ENCODE measurements at places on chromosomes 11 and 22.

DNA sequence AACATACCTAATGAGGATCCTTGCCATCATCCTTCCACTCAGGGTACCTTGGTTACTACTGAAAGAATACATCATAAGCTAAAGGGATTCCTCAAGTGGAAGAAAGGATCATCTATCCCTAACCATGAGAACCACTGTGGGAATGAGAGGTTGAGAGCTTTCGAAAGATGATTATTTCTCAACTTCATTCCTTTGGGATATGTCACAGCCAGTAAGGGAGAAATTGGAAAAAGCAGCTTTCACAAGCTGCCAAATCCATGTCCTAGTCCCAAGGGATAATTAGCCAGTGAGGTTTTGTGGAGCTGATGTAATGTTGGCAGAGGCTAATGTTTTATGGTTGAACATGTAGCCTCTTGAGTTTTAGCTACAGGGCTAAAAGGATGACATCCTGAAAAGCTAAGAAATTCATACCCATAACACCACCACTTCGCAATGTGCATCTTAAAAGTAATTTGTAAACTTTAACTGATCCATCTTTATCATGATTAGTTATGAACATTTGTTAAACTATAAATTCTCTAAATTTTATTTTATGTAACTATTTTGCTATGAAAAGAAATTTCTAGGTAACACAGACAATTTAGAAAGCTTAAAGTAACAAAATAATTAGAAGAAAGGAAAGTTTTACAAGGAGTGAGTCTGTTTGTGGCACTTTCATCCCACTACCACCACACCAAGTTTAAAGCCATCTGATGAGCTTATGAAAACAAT lies 123.9 kb downstream of the MRTFA start:
- DNase-seq = no peak

- DNase-seq = no peak
Measured at GRCh38 chr11:7495882-7496551, 10.7 kb downstream of the OLFML1 start.

DNA sequence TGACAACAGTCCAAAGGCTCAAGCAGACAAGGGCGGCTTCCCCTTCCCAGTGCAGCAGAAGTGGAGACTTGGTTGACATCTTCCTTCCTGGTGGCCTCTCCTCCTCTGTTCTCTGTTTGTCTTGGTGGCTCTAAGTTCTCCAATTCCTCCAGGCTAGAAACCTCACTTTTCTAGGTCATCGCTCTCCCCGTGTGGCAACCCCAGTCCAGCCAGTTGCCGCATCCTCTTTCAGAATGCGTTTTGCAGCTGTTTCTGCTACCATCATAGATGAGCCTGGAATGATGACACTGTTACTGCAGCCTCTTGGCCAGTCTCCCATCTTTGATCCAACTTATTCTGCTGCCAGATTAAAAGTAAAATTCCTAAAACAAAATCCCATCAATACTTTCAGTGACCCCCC lies 201.5 kb downstream of the TRIM29 start:
- DNase-seq = no peak

DNA sequence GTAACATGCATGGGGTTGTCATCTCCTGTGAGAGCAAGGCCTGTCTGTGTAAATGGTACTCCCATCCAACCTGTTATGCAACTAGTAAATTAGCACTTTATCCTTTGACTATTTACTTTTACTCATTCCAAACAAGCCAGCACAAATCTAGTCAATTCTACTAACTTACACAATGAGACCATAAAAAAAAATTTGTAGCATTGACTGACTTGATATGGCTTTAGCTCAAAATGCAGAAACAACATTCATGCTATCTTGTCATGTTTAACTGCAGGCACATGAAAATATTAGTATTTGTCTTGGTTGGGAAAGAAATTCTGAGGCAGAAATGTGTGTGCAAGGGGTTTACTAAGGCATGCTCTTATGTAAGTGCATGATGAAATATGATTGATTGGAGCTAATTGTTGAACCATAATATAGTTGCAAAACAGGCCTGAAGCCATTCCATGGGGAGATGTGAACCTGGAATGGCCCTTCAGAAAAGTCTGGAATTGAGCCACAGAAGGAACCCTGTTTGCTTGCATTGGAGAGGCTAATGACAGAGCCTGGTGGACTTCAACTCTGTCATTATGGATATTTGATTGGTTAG lies 2.5 kb downstream of the SLC22A25 start:
- DNase-seq = no peak

DNA sequence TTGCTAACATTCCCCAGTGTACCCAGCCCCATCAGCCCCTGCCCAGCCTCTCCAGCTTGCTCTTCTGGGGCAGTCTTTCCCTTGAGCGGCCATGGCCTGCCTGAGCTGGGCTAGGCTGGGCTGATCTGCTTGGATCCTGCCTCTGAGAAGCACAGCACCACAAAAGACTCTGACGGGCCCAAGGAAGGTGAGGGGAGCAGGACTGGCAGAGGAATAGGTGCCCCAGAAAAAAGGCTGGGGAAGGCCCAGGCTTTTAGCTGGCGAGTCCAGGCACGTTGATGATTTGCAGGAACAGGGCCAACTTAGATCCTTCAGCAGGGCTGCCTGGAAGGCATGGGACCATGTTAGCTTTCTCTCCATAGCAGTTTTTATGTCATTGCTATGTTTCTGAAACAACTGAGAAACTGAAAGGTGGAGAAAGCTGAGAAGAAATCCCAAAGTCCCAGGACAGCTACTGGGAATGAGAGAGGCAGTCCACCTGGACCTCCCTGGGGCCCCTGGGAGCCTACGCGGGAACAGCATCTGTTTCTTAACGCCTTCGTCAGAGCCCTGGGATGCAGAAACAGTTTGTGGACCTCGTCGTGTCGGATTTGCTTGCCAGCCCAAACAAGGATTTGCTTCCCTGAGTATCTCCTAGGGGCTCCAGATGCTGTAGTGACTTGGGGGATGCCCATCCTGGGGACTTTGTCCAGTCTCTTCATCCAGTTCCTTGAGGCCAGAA lies 24.4 kb upstream of the FXYD6 start:
- no peak for DNase-seq

- no peak for DNase-seq
Measured at GRCh38 chr11:68569357-68569756, 108.8 kb downstream of the PPP6R3 start.

GRCh38 chr22:48205161-48205560 lies 1442.7 kb downstream of the TBC1D22A start:
- no peak for DNase-seq

GRCh38 chr11:44611687-44612434 lies 46.4 kb downstream of the CD82 start:
- DNase-seq = no peak

GRCh38 chr22:23556026-23556620 lies 24.0 kb downstream of the IGLL1 start:
- no peak for DNase-seq

- DNase-seq = no peak
Measured at GRCh38 chr11:19951558-19952115, 208.6 kb downstream of the DBX1 start.

DNA sequence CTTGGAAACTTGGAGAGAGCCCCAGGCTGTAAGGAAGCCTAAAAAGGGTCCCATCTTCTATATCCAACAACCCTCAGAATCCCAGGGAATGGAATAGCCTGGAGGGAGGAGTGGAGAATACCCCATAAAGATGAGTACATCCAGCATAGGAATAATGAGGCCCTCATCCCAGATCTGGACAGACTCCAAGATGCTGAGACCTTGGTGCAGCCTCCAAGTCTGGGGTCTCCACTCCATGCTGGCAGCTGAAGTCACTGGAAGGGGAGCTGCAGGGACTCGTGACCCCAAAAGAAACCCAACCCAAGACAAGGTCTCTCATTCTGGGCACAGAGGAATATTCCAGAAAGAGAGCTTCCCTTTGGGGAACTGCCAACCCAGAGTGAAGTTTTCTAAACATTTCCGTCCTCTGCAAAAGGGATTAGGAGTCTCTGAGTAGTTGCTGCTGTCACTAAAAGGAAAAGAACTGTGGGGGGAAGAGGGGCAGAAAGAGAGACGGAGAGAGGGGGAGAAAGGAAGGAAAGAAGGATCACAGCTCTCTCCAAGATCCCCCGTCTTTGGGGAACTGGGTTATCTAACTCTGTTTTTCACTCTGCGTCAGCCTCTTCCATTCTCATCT lies 589 bp downstream of the SCGB1A1 start:
- DNase-seq = no peak

- no peak for DNase-seq
Measured at GRCh38 chr11:62922189-62922589, 1.0 kb upstream of the CHRM1 start.

- DNase-seq = no peak
Measured at GRCh38 chr11:43523632-43524031, 156.9 kb upstream of the HSD17B12 start.

GRCh38 chr11:120805960-120806555 lies 217.8 kb upstream of the TBCEL start:
- DNase-seq = no peak

- DNase-seq = no peak
Measured at GRCh38 chr11:21350613-21351012, 681.2 kb downstream of the NELL1 start.

DNA sequence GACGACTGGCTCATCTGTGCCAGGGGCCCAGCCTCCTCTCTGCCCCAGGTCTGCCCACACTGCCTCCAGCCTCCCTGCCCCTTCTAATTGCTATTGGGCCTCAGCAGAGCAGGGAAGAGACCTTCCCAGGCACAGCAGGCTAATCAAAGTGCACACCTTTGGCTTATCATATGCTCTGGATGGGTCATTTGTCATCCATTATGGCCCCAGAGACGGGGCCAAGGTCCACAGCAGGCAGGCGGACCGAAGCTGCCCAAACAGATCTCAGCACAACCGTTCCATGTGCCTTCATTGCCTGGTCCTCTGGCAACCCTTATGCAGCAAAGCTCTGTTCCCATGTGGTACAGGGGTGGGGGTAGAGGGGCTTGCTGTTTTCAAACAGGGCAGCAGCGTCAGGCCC lies 66.6 kb downstream of the TP53I11 start:
- DNase-seq = no peak

DNA sequence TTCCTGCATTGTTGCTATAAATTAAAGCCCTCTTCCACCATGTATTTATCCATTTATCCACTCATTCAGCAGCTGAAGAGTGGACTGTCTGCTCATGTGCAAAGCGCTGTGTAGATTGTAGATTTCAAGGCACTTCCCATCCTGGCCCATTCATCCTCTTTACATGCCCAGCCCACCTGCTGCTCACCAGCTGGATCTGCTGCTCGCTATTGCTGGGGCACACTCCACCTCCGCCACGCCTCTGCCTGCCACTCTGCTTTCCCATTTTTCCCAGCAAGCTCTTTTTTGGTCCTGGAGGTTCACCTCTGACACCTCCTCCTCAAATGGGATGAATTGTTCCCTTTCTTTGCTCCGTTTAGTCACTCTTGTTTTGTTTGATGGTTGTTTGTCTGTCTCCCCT lies 48.3 kb downstream of the CEP164 start:
- no peak for DNase-seq

DNA sequence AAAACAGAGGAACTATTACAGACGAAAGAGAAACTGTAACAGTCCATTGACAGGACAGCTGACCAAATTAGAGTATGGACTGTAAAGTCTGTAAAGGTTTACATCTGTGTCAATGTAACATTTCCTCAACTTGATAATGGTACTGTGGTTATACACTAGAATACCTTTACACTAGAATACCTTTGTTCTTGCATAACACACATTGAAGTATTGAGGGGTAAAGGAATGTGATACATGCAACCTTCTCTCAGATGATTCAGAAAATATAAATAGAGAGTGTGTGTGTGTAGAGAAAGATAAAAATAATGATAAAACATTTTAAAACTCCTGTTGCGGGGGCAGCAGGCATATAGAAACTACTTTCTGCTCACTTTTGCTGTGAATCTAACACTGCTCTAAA lies 5.6 kb upstream of the EEF1G start:
- DNase-seq = no peak

DNA sequence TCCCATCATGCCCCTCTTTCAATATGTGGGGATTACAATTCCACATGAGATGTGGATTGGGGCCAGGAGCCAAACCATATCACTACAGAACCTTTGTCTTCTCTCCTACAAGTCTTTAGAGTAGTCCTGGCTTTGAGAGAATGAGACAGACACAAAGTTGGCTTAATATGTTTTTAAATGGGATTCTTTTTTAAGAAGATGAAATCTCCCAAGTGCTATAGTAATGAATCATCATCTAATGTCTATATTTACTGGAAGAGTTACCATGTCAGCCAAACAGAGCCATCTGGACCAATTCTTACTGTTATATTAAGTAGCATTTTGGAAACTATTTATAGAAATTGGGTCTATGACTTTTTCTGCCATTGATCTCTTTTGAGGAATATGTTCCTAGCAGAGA lies 38.1 kb upstream of the CARD18 start:
- DNase-seq = no peak

DNA sequence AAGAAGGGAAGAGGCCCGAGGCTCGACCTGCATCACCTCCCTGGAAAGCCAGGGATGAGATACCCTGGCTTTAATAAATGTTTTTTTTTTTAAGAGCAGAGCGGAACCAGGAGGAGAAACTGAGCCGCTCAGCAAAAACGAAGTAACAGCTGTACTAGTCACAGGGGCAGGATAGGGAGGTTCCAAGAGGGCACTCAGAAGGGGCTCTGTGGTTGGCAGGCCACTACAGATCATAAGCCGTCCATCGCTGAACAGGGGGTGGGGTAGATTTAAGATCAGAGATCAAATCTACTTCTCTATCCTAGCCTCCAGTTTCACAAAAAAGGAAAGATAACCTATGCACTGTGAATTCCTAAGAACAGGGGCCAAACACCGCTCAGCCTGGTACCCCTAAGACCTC lies 625 bp downstream of the EIF3D start:
- DNase-seq = no peak

DNA sequence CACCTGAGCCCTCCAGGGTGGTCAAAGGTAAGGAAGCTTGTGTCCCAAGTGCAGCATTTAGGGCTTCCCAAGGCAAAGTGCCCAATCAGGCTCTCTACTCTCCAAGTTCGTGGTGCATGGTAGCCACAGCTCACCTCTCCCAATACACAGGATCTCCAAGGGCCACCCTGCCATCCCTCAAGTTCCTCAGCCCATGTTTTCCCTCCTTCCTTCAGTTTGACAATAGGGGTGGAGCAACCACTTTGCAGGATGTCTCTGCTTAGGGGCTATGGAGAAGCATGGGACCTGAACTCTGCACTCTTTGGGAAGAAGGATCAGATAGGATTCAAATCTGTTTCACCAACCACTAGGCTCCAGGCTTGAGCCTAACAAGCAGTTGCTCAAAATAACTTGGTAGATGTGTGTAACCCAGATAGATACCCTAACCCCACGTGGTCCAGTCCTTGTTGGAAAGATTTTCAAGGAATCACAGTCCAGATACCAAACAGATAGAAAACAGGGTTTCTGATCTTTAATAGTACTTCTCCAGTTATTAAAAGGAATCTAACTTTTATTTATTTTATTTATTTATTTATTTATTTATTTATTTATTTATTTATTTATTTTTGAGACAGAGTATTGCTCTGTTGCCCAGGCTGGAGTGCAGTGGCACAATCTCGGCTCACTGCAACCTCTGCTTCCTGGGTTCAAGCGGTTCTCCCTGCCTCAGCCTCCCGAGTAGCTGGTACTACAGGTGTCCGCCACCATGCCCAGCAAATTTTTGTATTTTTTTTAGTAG lies 248.1 kb downstream of the CTTN start:
- no peak for DNase-seq

GRCh38 chr22:20464096-20464614 lies 26.5 kb upstream of the SCARF2 start:
- no peak for DNase-seq
